Activated CD4-positive, alpha-beta T cell treated with anti-CD3 and anti-CD28 coated beads for 36 hours (primary cell): ENCODE measurements at places on chromosomes 3 and 15. TPM values are rescaled to one million over a fixed set of nuclear protein-coding genes. Genes with fewer than 3 reads are reported as not detected.
A peak's percentile ranks its signal among the peaks of the same experiment; 100 is the strongest.

GRCh38 chr3:69379661-69380060, 6.2 kb downstream of the FRMD4B start:
- no peak for DNase-seq
- H3K27ac ChIP-seq: no peak overlapping the region
- H3K27me3 ChIP-seq: peaks cover 12% of the 10 kb centered on the region
- no peak overlapping the region for H3K4me3 ChIP-seq

GRCh38 chr15:35657679-35658311, 111.8 kb upstream of the DPH6 start:
- H3K27me3 ChIP-seq: peaks cover 16% of the 10 kb centered on the region

GRCh38 chr3:53936347-53936746, 44.7 kb upstream of the SELENOK start:
- H3K4me3 ChIP-seq: no peak overlapping the region
- H3K27ac ChIP-seq: no peak overlapping the region
- H3K27me3 ChIP-seq: peaks cover 25% of the 10 kb centered on the region
- DNase-seq: no peak

DNA sequence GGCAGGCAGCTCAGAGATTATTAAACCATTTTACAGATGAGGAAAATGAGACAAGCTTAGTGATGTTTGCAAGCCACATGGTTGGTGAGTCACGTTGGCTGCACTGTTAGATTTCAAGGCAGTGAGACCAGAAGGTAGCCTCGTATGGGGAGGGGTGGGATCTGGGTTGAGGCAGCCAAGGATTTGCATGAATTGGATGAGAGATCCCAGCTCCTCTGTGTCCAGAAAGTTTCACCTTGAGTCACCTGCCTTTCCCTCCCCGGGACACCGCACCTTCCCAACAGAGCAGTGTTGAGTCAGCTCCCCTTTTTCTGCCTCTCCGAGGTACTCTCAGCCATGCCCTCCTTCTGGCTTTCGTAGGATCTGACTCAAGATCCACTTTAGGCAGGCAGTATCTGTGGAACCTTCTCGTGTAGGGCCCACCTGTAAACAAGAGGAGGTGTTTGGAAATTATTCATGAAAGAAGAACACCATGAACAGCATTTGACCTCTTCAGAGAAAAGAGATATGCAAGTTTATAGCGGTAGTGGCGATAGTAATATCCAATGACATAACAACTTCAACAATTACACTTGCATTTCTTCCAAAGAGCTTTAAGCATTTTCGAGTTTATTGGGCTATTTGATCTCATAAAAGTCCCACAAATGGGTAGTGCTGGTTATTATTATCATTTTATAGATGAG, 46.8 kb upstream of the VPS8 start:
- H3K36me3 ChIP-seq: no peaks in the 10 kb centered on the region
- H3K4me3 ChIP-seq: no peak overlapping the region
- no peak for DNase-seq
- H3K27ac ChIP-seq: no peak overlapping the region
- H3K27me3 ChIP-seq: peaks cover 5% of the 10 kb centered on the region

DNA sequence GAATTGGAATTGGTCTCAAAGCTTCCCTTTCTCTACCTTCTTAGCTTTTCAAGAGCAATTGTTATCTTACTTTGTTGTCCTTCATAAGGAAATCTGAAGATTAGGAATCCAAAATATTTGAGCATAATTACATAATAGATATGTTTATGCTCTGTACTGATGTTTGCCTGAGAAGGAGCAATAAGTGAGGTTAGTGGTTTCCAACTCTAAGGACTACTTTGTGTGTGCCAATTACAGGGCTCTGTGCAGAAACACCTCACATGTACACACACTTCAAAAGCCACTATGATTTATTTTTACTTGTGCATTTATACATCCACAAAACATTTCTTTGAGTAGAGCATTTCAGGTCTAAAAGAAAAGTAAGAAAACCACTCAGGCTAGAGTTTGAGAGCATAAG, 49.9 kb downstream of the MME start:
- no peak for DNase-seq
- no peaks in the 10 kb centered on the region for H3K36me3 ChIP-seq
- no peak overlapping the region for H3K4me3 ChIP-seq
- no peaks in the 10 kb centered on the region for H3K27me3 ChIP-seq
- H3K4me1 ChIP-seq: no peaks in the 10 kb centered on the region

GRCh38 chr15:81886080-81886479, 159.7 kb downstream of the MEX3B start:
- DNase-seq: no peak
- no peaks in the 10 kb centered on the region for H3K27me3 ChIP-seq
- H3K4me1 ChIP-seq: no peaks in the 10 kb centered on the region
- H3K27ac ChIP-seq: no peak overlapping the region

ANKRD34C gene
- total RNA-seq: not detected

DNA sequence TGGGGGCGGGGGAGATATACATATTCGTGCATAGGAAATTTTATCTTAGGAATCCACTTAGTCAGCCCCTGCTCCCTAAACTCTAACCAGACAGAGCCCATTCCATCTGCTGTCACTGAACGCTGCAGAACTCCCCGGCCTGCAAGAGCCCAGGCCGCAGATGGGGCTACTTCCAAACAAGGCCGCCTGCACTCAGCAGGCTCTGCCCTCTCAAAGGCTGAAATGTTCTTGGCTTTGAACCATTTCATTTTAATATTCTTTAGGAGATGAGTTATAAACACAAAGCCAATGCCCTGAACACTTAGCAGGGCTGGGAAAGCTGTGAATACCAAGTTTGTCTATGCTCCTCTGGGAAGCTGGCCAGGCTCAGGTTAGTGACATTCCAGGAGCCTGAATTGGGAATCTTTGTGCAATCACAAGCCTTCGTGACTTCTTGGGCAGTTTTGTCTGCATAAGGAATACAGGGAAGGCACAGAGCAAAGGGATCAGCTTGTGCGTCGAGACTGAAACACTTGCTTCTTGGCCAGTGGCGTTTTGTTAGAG, 65.0 kb downstream of the SYNM start:
- no peak overlapping the region for H3K27ac ChIP-seq
- no peaks in the 10 kb centered on the region for H3K36me3 ChIP-seq
- no peaks in the 10 kb centered on the region for H3K27me3 ChIP-seq
- no peaks in the 10 kb centered on the region for H3K4me1 ChIP-seq
- no peak overlapping the region for H3K4me3 ChIP-seq

- no peak for DNase-seq
- H3K4me3 ChIP-seq: no peak overlapping the region
- H3K27ac ChIP-seq: no peak overlapping the region
- H3K4me1 ChIP-seq: no peaks in the 10 kb centered on the region
- H3K27me3 ChIP-seq: no peaks in the 10 kb centered on the region
Measured at GRCh38 chr3:31116651-31117050, 222.2 kb upstream of the GADL1 start.

TNFAIP8L3 gene
- not detected for total RNA-seq

DNA sequence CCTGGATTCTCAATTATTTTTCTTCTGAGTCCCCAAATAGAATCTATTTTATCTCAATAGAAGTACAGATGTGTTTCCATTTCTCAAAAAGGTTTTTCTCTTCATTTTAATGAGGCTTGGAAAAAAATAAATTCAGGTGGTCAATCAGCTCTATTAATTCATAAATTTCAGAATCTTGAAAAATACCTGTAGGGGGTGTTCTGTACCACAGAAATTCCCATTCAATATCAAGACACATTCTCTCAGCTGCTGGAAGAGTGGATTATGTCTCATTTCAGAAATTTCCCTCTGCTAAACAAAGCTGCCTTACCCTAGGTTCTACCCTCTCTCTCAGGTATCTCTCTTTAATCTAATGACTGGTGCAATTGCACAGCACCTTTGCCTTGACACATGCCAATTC, 1121.2 kb downstream of the SI start:
- no peaks in the 10 kb centered on the region for H3K36me3 ChIP-seq
- no peaks in the 10 kb centered on the region for H3K4me1 ChIP-seq
- no peak for DNase-seq
- no peaks in the 10 kb centered on the region for H3K27me3 ChIP-seq

DNA sequence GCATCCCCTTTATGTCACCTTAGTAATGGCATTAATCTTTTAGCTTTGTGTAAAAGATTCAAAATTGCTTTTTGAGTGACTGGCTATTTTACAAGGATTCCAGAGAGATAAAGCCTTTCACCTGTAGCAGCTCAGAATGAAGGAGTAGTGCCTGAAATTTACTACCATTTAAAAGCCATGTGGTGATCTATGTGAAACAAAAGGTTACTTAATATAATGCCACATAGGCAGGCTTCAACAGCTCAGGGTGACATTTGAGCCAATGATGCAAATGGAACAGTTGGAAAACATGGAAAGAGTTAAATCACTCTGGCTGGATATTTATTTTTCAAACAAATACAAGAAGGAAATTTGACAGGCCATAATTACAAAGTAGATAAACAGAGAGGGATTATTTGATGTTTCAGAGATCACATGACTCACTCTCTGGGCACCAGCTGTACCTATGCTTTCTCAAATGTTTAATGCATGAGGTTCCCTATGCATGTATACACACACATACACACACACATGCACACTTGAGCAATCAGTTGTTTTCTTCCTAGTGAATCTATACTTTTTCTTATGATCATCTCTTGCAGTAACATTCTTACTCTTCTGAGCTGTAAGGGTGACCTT, 171.5 kb downstream of the ZMAT3 start:
- no peak overlapping the region for H3K27ac ChIP-seq
- no peak overlapping the region for H3K4me3 ChIP-seq
- no peaks in the 10 kb centered on the region for H3K27me3 ChIP-seq
- no peaks in the 10 kb centered on the region for H3K36me3 ChIP-seq
- DNase-seq: no peak
- no peaks in the 10 kb centered on the region for H3K4me1 ChIP-seq

CTXN2 gene
- total RNA-seq: 0.05 TPM

DNA sequence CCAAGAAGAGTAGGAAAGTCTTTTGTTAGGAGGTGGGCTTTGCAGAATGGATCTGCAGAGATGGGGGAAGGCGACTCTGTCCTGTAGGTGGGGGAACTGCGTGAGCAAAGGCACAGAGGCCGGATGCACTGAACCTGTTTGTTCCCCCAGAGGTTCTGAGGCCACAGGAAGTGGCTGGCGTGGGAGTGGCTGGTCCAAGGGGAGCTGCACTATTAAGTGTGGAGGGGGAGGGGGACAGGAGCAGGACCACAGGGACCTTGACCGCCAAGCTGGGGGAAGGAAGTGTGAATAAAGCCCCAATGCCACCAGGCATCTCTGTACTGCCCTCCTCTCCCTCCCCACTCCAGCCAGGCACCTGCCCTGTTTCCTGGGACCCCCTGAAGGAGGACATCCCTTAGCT, 51.8 kb downstream of the CYP11A1 start:
- H3K27ac ChIP-seq: peak overlapping the region; percentile 35
- peaks cover 20% of the 10 kb centered on the region for H3K4me1 ChIP-seq
- DNase-seq: peak; percentile 53
- H3K36me3 ChIP-seq: no peaks in the 10 kb centered on the region
- H3K27me3 ChIP-seq: no peaks in the 10 kb centered on the region

- H3K4me3 ChIP-seq: no peak overlapping the region
- H3K27ac ChIP-seq: no peak overlapping the region
- no peaks in the 10 kb centered on the region for H3K4me1 ChIP-seq
- no peak for DNase-seq
- no peaks in the 10 kb centered on the region for H3K36me3 ChIP-seq
- no peaks in the 10 kb centered on the region for H3K27me3 ChIP-seq
Measured at GRCh38 chr3:116739678-116740077, 30.1 kb downstream of the TUSC7 start.

GRCh38 chr3:160210341-160210740, 14.9 kb upstream of the C3orf80 start:
- H3K4me1 ChIP-seq: no peaks in the 10 kb centered on the region
- H3K36me3 ChIP-seq: no peaks in the 10 kb centered on the region
- peaks cover 14% of the 10 kb centered on the region for H3K27me3 ChIP-seq

GRCh38 chr3:48187579-48188265, 495 bp downstream of the CDC25A start:
- peaks cover 47% of the 10 kb centered on the region for H3K36me3 ChIP-seq
- no peak overlapping the region for H3K27ac ChIP-seq
- H3K4me1 ChIP-seq: peaks cover 15% of the 10 kb centered on the region

DNA sequence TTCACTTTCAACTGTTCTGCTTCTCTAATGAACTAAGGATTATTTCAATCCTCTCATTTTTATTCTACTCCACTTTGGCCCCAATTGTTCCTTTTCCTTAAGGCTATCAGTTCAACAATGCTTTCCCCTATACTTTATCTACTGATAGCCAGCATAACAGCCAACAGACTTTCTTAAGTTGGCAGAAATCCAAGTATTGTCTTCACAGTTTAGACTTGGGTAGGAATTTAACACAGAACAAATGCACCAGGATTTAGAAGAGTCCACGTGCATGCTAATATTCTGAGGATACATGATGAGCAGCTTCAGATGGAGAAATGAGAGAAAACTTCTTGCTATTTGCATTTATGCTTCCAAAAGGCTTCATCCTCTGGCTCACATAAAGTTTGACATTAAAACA, 54.8 kb downstream of the FBN1 start:
- no peak for DNase-seq
- H3K4me3 ChIP-seq: no peak overlapping the region
- H3K27me3 ChIP-seq: no peaks in the 10 kb centered on the region
- no peak overlapping the region for H3K27ac ChIP-seq
- no peaks in the 10 kb centered on the region for H3K4me1 ChIP-seq

GRCh38 chr3:17580901-17581300, 161.5 kb downstream of the TBC1D5 start:
- no peak overlapping the region for H3K4me3 ChIP-seq
- peak; percentile 20 for DNase-seq
- H3K36me3 ChIP-seq: peaks cover 3% of the 10 kb centered on the region
- H3K27ac ChIP-seq: no peak overlapping the region

DNA sequence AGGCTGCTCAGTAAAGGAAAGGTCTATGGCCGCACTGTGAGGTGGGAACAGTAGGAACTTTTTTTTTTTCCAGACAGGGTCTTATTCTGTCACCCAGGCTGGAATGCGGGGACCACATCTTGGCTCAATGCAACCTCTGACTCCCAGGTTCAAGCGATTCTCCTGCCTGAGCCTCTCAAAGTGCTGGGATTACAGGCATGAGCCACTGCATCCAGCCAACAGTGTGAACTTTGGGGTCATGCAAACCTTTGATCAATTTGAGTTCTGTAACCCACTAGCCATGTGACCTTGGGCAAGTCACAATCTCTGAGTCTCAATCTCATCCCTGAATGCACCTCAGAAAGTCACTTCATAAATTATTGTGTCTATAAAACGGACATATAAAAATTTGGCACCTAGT, 286.8 kb upstream of the CTNNB1 start:
- H3K27ac ChIP-seq: no peak overlapping the region
- H3K4me3 ChIP-seq: no peak overlapping the region
- no peaks in the 10 kb centered on the region for H3K4me1 ChIP-seq
- peaks cover 5% of the 10 kb centered on the region for H3K27me3 ChIP-seq
- DNase-seq: no peak

DNA sequence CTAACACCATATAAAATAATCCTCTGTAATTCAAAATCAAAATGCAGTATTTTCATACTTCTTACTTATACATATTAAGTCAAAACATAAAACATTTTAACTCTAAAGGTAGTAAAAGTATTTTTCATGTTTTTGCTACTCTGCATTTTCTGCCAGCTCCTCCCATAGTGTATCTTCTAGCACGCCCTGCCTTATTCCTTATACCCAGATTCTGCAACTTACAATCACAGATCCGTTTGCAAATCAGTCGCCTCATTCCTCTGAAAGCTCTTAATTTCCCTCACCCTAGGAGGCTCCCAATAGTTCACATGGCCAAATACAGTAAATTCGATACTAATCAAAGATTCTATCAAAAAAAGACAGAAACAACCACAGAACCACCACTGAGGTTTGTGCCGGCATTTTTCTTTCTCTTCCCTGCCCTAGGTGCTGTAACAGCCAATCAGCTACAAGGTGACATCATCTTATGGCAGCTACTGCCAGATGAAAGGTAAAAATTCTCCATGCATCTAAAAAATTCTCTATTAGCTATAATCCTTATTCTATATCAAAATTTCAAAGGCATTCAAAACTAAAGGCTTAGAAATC, 72.9 kb downstream of the CLASP2 start:
- H3K36me3 ChIP-seq: peaks cover 2% of the 10 kb centered on the region
- peak overlapping the region; percentile 61 for H3K4me3 ChIP-seq
- H3K4me1 ChIP-seq: peaks cover 19% of the 10 kb centered on the region
- H3K27ac ChIP-seq: peak overlapping the region; percentile 8
- H3K27me3 ChIP-seq: no peaks in the 10 kb centered on the region
- DNase-seq: peak; percentile 48
